ENCODE measurements at places on chromosomes 6 and 20.

- no peak overlapping the region for H3K27ac ChIP-seq
- no peaks in the 10 kb centered on the region for H3K4me1 ChIP-seq
- no peak overlapping the region for H3K4me3 ChIP-seq
- no peaks in the 10 kb centered on the region for H3K27me3 ChIP-seq
- no peaks in the 10 kb centered on the region for H3K36me3 ChIP-seq
- no peak for DNase-seq
Measured at GRCh38 chr6:129102741-129103140, 219.8 kb downstream of the LAMA2 start.

GRCh38 chr20:42742926-42743325 lies 446.8 kb downstream of the PTPRT start:
- no peaks in the 10 kb centered on the region for H3K36me3 ChIP-seq
- no peak for DNase-seq
- H3K27me3 ChIP-seq: no peaks in the 10 kb centered on the region

GRCh38 chr6:110544472-110544871 lies 68.1 kb upstream of the SLC22A16 start:
- H3K27ac ChIP-seq: peak overlapping the region; percentile 42
- peaks cover 10% of the 10 kb centered on the region for H3K36me3 ChIP-seq
- H3K27me3 ChIP-seq: peaks cover 4% of the 10 kb centered on the region
- no peak for DNase-seq
- peak overlapping the region; percentile 47 for H3K4me3 ChIP-seq

GRCh38 chr20:10537850-10538480 lies 102.9 kb downstream of the SLX4IP start:
- no peaks in the 10 kb centered on the region for H3K27me3 ChIP-seq
- H3K36me3 ChIP-seq: peaks cover 18% of the 10 kb centered on the region
- H3K27ac ChIP-seq: no peak overlapping the region
- peaks cover 12% of the 10 kb centered on the region for H3K4me1 ChIP-seq
- DNase-seq: no peak

GRCh38 chr6:42279966-42280629 lies 62.4 kb upstream of the MRPS10 start:
- H3K4me3 ChIP-seq: no peak overlapping the region
- H3K27me3 ChIP-seq: no peaks in the 10 kb centered on the region
- no peak for DNase-seq
- H3K36me3 ChIP-seq: no peaks in the 10 kb centered on the region
- H3K27ac ChIP-seq: no peak overlapping the region

DNA sequence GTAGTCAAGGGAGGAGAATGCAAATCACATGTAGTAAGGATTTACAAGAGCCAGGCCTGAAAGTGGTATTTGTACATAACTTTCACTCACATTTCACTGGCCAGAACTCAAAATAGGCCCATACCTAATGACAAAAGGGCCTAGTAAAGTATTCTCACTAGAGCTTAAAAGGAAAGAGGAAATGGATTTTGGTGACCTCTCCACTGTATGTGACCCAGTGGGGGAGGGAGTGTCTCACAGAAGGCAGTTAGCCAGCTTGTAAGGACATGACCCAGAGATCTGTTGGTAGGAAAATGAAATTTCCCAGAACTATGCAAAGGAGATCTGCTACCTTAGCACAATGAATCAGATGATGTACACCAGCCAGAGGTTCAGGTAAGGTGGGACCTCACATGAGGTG lies 124.4 kb downstream of the PTPRT start:
- no peaks in the 10 kb centered on the region for H3K36me3 ChIP-seq
- no peaks in the 10 kb centered on the region for H3K27me3 ChIP-seq
- no peak overlapping the region for H3K4me3 ChIP-seq
- DNase-seq: no peak
- no peak overlapping the region for H3K27ac ChIP-seq

DNA sequence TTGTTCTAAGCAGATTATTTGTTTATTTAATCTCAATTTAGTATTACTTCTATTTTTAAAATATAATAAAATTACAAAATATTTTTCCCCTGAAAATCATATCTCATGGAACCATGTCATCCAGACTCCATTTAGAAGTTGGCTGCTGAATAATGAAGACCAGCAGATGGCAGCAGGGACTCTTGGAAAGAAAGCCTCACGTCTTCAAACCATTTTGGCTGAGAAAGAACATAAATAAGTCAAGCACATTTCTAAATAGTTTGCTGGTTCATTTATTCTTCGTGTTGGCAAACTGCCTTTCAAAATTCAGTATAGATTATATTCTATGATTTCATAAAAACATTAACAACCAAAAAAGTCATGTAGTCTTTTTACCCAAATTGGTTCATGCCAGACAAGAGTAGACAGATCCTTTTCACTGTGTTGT lies 71.7 kb downstream of the RCAN2 start:
- no peak overlapping the region for H3K4me3 ChIP-seq
- H3K4me1 ChIP-seq: peaks cover 2% of the 10 kb centered on the region
- H3K36me3 ChIP-seq: no peaks in the 10 kb centered on the region
- peak; percentile 15 for DNase-seq
- H3K27ac ChIP-seq: no peak overlapping the region
- H3K27me3 ChIP-seq: peaks cover 16% of the 10 kb centered on the region

DNA sequence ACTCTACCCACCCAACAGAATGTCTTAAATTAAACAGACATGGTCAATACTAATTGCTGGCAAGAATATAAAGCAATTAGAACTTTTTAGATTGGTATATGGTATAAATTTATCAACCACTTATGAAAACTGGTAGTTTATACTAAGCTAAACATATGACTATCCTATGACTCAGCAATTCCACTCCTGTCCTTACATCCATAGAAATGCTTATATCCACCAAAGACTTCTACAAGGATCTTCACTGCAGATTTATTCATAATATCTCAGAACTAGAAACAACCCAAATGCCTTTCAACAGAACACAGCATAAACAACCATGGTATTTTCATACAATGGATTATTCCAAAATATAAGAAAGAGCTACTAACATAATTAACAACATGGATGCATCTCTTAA lies 4.6 kb downstream of the ZNF184 start:
- H3K4me3 ChIP-seq: no peak overlapping the region
- no peaks in the 10 kb centered on the region for H3K27me3 ChIP-seq
- no peak overlapping the region for H3K27ac ChIP-seq
- DNase-seq: no peak
- H3K4me1 ChIP-seq: peaks cover 27% of the 10 kb centered on the region

DNA sequence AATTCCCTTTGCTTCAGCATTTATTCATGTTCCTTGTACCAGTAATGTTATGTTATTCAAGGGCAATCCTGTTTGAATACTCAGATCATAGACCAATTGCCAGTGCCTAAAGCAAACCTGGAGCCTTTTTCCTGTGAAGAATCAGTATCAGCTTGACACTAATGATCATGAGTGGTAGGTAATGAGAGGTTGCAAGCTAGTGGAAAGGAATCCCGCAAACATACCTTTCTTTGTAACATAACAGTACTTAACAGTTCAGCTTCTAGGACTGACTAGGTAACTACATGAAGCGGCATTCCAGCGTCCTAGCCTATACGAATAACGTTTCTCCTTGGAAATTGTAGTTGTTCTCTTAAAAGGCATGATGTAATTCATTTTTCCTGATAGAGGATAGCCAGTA lies 253.7 kb downstream of the TMEM242 start:
- no peak overlapping the region for H3K27ac ChIP-seq
- H3K4me3 ChIP-seq: no peak overlapping the region
- peaks cover 74% of the 10 kb centered on the region for H3K4me1 ChIP-seq
- H3K27me3 ChIP-seq: no peaks in the 10 kb centered on the region

Data from stimulated activated naive B cell treated with anti-CD40 and anti-IgM and Interleukin-4, amounts not matched to agents 10 μg/mL and 1 μg/mL and 100 μg/mL, for 72 hours (primary cell).